ENCODE measurements at places on chromosomes 5 and 9. TPM values are rescaled to one million over a fixed set of nuclear protein-coding genes. Genes with fewer than 3 reads are reported as not detected.

GRCh38 chr5:134071614-134072207 lies 42.8 kb upstream of the TCF7 start:
- H3K36me3 ChIP-seq, result peaks cover 3% of the 10 kb centered on the region
- peak overlapping the region; percentile 77 for H3K4me3 ChIP-seq
- peaks cover 7% of the 10 kb centered on the region for H3K27me3 ChIP-seq

Gene SLC6A19
- not detected for total RNA-seq

Gene PCDHGA1
- total RNA-seq, result 0.10 TPM

DNA sequence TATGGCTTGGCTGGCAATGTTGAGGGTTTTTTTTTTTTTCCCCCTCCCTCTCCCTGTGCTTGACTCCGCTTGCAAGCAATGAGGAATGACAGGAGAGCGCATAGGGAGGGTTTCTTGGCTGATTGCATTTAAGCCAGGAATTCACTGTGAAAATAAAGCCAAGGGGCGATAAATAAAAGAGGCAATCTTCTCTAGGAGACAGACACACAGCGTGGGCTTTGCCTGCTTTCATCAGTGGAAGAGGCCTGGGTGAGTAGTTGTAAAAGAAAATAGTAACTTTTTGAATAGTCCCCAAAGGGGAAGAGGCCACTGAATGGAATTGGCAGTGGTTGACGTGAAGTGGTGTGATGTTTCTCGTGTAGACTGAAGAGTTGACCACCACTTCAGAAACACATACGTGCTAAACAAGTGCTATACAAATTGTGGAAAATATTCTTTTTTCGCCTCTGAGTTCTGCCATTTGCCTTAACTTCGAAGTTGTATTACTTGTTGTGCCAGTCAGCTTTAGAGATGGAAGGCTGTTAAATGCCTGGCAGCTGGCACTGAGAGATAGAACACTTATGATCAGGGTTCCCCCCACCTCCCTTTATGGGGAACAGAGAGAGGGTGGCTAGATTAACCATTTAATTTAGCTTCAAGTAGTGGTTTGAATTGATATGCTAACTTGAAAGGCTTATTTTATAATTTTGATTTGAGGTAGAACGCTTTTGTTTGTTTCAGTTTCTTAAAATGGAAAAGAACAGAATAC lies 3.0 kb downstream of the ZSWIM6 start:
- H3K27me3 ChIP-seq, result peaks cover 34% of the 10 kb centered on the region
- DNase-seq, result no peak
- H3K4me1 ChIP-seq, result peaks cover 23% of the 10 kb centered on the region
- peaks cover 17% of the 10 kb centered on the region for H3K36me3 ChIP-seq

All from activated T-helper 1 cell treated with anti-CD3 and anti-CD28 coated beads, Interleukin-12 subunit alpha, Interleukin-12 subunit beta, Interleukin-2, Interleukin-4 antibody, amounts not matched to agents 30 ng/mL and 10 ng/mL and 1 ng/mL, durations not matched to agents 14 hours and 24 hours and 36 hours (primary cell).